ENCODE measurements at places on chromosomes 4 and X.

- DNase-seq = no peak
Measured at GRCh38 chrX:124346117-124346876, at the start of gene SH2D1A. Gene SH2D1A (plus strand): TSS chrX:124346563. CDS start chrX:124346643, 80 bp downstream.

DNA sequence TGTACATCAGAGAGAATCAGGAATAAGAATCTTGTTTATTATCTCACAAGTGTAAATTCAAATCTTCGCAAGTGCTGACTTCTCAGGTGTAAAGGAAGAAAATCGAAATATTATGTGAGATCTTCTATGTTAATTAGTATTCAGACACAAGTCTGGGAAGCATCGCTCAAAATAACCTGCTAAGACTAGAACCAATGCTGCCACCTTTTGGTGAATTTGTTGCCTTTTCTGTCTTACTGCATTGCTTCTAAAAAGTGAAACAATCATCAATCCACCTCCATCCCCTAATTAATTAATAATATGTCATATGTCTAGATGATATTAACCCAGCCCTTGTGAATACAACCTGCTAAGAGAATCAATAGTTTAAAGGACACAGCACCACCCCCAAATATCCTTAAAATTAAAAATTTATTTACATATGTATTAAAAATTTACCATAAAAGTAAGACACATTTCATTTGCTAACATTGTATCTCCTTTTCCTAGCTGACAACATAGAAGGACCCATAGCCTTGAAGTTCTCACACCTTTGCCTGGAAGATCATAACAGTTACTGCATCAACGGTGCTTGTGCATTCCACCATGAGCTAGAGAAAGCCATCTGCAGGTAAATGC, 3.5 kb downstream of the EPGN start:
- DNase-seq = no peak

DNA sequence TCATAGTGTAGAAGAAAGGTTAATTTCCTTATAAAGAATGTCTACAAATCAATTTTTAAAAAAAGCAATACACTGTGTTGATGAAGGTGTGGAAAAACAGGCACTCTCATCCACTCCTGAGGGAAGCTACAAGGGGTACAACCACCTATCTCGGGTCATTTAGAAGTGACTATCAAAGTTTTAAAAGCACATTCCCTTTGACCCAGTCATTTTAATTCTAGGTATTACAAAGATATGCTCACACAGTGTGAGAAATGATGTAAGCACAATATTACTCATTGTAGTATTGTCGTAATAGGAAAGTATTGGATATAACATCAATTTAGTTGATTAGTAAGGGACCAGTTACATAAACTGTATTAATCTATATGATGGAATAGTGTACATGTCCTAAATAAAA, 7.4 kb upstream of the HCCS start:
- DNase-seq = no peak

DNA sequence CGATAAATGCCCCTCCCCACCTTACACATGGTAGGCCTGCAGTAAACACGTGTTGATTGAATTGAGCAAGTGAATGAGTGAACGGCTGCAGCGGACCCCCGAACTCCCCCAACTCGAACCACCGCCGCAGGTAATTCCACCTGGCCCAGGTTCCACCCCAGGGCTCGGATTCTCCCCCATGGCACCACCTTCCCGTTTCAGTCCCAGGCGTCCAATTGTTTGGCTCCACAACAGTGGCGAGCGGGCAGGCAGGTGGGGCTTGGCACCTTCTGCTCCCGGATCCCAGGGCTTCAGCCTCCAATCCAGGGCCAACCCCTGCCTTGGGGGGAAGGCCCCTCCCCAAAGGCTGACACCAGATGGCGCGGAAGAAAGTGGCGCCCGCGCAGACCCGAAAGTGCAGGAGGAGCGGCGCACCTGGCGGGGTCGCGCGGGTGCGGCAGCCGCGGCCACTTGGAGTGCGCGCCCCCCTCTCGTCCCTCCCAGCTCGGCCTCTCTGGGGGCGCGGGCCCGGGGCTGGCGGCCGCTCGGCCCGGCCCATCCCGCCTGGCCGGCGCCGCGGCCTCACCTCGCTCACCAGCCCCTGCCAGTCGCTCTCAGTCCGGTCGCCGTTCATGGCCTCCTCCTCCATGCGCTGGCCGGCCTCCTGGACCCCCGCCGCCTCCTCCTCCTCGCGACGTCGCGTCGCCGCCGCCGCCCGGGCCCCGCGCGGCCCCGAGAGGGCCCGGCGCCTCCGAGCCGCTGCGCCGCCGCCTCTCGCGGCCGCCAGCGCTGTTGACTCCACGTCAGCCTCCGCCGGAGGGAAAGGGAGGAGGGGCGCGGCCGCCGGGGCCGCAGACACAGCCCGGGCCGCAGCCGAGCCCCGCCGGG, at the start of gene CCDC149:
CCDC149 (minus strand) TSS at position 791 of the 867 bp plus-strand sequence; CDS start at position 613, 178 bp downstream.
- DNase-seq = peak; percentile 88

DNA sequence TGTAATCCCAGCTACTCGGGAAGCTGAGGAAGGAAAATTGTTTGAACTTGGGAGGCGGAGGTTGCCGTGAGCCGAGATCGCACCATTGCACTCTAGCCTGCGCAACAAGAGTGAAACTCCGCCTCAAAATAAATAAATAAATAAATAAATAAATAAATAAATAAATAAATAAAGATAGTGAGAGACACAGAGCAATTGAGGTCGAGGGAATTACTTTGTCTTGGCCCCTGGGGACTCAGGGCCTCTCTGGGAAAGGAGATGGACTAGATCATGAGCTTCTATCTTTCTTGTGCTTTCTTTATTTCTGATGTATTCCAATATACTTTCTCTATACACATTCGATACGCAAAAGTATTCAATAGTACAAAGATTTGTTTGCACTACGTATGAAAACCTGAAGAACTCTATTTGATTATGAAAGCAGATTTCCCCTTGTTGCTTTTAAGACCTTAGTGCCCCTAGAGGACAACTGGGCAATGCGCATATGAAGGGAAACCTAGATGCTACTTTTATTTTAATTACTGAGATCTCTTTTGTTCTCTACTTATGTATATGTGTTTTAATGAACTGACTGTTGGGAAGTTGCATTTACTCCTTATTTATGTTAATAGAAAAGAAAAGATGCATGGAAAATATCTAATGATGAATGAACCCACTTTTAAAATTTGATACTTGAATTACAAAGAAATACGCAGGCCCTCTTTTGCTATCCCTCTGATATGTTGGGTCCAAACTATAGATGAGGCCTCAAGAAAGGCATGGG, 12.8 kb upstream of the ELOVL6 start:
- DNase-seq = no peak

DNA sequence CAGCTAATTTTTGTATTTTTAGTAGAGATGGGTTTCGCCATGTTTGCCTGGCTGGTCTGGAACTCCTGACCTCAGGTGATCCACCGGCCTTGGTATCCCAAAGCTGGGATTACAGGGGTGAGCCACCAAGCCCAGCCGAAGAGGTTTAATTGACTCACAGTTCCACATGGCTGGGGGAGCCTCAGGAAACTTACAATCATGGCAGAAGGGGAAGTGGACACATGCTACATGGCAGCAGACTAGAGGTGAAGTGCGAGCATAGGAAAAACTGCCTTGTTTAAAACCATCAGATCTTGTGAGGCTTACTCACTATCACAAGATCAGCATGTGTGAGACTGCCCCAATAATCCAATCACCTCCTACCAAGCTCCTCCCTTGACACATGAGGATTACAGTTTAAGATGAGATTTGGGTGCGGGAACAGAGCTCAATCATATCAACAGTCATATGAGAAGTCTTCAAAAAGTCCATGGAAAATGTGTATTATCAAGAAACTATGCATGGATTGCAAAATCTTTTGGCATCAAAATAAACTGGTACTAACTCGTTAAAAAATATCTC, 25.8 kb upstream of the RPL39 start:
- no peak for DNase-seq

DNA sequence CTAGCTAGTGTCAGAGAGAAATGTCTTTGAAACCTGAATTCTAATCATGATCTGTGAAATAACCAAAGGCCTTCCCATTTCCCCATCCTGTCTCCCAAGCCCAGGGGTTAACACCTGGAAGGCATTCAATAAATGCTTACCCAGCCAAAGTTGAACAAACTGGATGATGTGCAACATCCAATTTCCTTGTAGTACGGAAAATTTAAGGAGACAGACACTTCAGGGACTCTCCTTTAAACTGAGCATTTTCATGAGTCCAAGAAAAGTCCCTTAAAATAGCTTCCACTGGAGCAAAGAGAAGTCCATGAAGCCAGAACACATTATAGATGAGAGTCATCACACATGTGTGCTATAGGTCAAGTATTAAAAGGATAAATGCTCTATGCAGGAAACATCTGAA, 271.2 kb downstream of the RAB28 start:
- no peak for DNase-seq

DNA sequence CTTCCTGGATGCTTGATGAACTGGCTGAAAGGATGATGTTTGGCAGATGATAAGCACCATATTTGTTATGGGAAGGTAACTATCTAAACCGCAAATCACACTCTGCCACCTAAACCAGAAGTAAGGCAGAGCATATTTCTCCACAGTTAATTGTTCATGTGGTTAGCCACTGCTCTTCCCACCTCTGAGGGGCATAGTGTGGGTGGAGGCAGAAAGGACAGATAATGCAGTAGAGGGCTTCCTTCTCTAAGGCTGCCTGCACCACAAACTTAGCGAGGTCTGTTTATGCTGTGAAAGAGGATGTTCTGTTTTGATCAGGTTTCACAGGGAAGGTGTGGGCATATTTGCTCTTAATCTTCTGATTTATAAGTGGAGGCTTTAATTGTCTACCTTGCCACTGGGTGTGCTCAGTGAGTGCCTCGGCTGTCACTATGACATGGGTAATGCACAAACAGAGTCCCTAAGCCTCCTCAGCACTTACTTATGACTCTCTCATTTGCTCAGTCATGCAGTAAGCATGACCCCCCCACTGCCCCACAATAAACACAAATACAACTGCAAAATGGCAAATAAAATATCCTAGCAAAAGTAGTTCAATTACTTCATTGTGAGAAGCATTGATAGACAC, 401.0 kb downstream of the TMA16 start:
- no peak for DNase-seq

GRCh38 chr4:54322818-54323417, 93.8 kb downstream of the PDGFRA start:
- DNase-seq = peak; percentile 62

GRCh38 chrX:13750812-13751211, 16.3 kb downstream of the OFD1 start:
- no peak for DNase-seq

- DNase-seq = peak; percentile 84
Measured at GRCh38 chr4:38730830-38731646, 51.8 kb downstream of the TLR10 start.

- DNase-seq = no peak
Measured at GRCh38 chr4:130197946-130198345, 1102.0 kb downstream of the C4orf33 start.

DNA sequence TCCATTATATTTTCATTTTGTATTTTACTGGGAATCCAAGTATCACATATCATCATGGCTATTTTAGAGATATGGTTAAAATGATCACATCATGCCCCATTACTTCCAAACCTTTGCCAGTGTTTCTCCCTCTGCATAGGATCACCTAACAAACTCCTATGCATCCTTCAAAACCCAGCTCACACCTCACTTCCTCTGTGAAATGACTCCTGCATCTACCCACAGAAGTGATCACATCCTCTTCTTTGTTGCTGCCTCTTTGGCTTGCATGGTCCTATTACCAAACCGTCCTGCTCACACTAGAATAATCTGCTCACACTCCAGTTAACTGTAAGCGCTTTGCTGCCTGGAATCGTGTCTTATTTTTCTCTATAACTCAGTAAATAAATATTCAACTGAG, 74.7 kb upstream of the C4orf50 start:
- no peak for DNase-seq

DNA sequence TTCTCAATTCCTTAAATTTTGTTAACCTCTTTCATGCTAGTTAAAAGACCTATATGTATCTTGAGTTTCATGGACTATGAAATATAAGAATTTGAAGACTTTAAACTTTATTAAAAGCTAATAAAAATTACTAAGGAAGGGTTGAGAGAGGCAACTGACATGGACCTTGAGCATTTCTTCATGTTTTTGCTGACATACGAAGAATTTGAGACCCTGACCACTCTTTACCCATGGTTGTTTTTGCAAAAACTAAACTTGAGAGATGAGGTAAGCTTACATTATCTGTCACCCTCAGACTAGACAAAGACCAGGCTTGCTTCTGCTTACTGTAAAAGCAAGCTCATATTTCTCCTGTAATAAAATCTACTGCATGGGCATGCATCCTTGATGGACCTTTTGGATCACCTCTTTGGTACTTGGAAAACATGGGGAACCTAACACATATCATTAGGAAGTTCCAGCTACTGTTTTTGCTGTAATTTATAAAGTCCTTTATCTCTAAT, 338.2 kb upstream of the PABPC4L start:
- no peak for DNase-seq

- no peak for DNase-seq
Measured at GRCh38 chr4:35526456-35526855, 717.9 kb downstream of the ARAP2 start.

- DNase-seq = peak; percentile 78
Measured at GRCh38 chr4:3372933-3373465, 68.8 kb upstream of the HGFAC start.

GRCh38 chr4:186058253-186058979, 10.5 kb upstream of the TLR3 start:
- DNase-seq = no peak

- DNase-seq = no peak
Measured at GRCh38 chr4:61520681-61521160, 320.6 kb downstream of the ADGRL3 start.

DNA sequence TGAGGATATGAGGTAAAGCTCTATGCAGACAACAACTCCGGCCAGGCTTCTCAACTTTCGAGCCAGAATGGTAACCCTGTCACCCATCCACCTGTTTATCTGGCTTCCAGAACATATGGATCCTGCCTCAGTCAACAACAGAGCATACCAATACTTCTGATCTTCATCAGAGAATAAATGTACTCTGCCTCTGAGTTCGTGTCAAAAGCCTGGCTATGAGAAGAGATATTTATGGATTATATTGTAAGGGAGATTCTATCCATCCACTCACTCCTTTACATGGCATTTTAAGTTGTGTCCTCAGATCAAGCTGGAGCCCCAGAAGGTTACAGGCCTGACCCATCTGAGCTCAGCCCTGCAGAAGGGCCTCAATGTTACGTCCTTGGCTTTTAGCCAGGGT, 9.8 kb upstream of the FOXO4 start:
- DNase-seq = no peak

- DNase-seq = no peak
Measured at GRCh38 chr4:187304133-187304532, 580.5 kb upstream of the FAT1 start.

DNA sequence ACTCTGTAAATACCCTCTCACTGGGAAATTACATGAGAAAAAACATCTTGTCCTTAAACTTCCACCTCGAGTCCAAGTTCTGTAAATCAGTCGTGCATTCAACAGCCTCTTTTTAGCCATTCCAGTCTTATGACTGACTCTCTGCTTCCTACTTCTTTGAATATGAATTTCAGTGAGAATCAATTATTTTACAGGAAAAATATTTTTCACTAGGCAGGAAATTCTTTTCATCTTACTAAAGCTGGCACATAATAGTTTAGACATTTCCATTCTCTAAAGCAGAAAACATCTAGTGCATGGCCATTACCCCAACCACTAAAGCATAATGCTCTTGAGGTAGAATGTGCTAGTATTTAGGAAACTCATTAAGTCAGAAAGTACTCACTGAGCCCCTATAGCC, 565.7 kb upstream of the FAT1 start:
- DNase-seq = no peak

Data from right lobe of liver (tissue), 6 donors.